Stimulated activated naive CD4-positive, alpha-beta T cell treated with Interleukin-2 at 50 U/mL for 16 hours (primary cell): ENCODE measurements at places on chromosomes 7 and 10.
A peak's percentile ranks its signal among the peaks of the same experiment; 100 is the strongest.

DNA sequence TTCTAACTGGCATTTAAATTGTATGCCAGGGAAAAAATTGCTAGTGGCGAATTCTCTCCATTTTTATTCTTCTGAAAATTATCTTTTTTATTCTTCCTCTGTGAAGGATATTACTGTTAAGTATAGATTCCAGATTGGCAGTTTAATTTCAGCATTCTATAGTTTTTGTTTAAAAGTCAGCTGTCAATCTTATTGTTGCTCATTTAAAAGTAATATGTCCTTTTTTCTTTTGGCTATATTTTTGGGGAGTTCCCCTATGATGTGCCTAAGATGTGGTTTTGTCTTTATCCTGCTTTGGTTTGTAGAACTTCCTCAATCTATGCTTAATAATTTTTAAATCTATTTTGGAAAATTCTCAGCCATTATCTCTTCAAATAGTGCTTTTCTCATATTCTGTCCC is 135.9 kb downstream of the ARHGAP12 start:
- no peak for DNase-seq

- no peak for DNase-seq
Measured at GRCh38 chr7:44461387-44461786, 29.1 kb downstream of the NUDCD3 start.

GRCh38 chr10:110556969-110557601 is 10.4 kb upstream of the SMC3 start:
- DNase-seq: peak; percentile 43

DNA sequence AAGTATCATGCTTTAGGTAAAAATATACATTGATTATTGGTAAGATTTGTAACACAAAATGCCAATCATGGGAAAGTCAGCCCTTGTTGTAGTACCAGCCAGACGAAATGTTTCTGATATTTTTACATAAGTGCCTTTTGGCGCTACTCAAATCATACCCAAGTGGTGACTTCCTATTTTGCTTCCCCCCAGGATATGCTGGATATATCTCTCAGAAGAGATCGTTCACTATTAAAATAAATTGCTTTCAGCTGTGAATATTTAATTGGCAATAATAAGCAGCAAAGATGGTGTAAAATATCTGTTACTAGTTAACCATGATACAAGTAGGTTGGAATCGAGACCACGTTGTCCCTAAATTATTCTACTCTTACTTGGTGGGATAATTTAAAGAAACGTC is 909.2 kb upstream of the LRRN3 start:
- DNase-seq: no peak

- DNase-seq: no peak
Measured at GRCh38 chr10:106566873-106567272, 597.6 kb downstream of the SORCS1 start.

DNA sequence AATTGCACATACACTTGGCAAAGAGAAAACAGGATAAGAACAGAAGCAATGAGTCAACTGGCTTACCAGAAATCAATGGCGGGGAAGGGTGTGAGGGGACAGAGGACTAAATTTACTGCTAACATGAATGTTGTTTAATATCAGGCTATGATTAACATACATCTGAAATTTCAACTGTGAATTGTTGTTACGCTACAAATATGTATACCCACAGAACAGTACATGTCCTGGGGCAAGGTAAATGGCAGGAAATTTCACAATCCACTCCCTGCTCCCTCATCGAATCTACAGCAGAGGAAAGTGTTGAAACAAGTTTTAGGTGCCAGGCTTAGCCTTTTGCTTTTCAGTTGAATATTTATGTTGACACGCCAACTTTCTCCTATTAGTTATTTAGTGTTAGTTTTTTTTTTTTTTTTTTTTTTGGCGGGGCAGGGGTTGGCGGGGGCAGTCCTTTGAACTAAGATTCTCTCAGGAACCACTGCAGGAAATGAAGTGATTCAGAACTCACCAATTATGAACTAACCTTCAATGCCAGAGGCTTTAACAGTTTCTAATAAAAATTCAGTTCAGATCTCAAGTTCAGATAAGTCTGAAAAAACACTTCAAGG is 99.0 kb downstream of the UBE2H start:
- no peak for DNase-seq

- no peak for DNase-seq
Measured at GRCh38 chr7:16669581-16669980, 23.6 kb downstream of the BZW2 start.

DNA sequence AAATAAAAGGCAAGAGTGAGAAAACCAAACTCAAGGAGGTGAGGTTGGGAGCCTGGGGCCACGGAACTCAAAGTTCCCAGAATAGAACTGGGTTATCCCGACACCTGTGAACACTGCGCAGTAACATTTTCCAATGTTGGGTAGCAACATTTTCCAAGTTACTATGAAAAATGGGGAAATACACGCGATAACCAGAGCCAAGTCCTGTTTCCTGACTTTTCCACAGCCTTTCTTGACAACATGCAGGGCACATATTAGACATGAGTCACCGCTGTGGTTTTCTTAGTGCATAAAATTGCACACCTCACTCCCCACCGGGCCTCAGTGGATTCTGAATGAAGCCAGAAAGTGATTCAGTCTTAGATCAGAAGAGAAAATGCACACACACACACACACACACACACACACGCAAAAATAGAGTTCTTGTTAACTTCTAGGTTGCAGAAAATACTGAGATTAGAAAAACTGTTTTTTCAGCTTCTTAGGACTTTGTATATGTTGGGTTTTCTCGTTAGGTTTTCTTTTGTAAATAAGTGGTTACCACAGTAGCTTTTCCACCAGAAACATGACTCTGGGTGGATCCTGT is 70.0 kb downstream of the CAMK1D start:
- DNase-seq: peak; percentile 77

DNA sequence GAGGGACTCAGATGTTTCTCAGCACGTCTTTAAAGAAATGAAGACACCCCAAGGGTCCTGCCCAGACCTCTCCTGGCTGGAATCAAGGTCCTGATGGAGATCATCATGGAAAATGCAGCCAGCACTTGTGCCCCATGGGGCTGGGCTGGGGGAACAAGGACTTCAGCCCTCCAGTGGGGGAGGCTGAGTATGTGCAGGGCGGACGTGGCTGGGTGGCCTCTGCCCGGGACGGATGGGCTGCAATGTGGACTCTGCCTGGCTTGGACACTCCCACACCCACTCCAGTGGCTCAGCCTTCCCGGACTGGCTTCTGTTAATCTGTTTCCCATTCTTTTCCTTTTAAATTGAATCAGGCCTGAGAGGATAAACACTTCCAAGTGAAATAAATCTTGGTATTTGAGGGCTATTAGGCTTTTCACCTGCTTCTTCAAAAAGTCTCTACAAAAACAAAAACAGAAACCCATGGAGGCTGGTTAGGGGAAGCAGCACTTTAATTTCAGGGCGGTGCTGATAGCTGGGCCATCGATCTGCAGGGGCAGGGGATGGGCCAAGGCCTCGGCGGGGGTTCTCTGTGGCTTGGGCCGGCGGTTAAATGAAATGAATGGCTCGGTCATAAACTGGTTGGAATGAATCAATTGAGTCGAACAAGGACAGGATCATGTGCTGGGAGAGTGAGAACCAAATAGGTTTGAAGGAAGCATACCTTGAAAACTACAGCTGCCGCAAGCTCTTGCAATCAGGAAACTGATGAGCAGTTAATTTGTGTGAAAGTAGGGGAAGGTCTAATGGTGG is 51.4 kb downstream of the ADARB2 start:
- no peak for DNase-seq

DNA sequence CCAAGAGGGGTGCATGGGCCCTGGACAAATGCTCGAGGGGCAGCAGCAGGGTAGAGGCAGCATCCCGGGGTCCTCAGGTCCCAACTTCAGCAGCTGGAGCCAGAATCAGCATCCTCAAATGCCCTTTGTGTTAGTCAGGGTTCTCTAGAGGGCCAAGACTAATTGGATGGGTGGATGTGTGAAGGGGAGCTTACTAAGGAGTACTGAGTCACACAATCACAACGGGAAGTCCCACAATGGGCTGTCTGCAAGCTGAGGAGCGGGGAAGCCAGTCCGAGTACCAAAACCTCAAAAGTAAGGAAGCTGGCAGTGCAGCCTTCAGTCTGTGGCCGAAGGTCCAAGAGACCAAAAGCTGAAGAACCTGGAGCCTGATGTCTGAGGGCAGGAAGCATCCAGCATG is 162.9 kb upstream of the TCERG1L start:
- DNase-seq: no peak

- no peak for DNase-seq
Measured at GRCh38 chr7:98137826-98138151, 31.1 kb downstream of the LMTK2 start.

DNA sequence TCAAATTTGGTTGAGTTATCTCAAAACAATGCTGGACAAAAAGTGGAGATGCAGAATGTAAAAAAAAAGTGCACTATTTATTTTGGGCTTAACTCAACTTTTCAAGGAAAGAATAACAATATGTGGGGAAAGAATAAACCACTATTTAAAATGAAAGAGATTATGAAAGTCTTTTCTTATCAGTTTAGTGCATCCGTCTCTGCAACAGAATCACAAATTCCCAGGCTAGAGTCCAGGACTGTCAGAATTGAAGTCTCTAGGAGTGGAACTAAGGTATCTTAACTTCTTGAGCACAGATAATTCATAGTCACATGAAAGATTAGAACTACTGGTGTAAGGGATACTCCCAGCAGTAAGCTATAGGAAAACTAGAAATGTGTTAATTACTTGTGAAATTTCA is 1200.3 kb upstream of the LRRN3 start:
- DNase-seq: no peak

DNA sequence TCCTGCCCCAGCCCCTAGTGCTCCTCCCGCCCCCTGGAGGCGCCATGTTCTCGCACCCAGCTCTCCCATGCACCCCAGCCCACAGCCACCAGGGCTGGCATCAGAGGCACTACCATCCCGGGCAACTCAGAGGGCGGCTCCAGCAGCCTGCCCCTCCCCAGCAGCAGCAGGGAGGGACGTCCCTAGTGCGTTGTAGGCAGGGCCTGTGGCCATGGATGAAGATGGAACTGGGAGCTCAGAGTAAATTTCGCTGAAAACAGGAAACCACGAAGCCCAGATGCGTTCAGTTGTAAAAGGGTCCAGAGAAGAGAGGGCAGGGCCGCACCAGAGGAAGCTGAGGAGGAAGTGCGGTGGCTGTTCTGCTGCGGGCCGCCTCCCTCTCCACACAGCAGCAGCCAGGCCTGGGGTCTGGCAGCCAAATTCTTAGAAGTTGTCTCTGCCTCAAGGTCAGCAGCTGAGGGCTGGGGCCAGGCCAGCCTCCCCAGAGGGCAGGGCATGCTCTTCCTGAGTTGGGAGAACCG is 24.6 kb downstream of the VSIR start:
- DNase-seq: peak; percentile 60

- DNase-seq: no peak
Measured at GRCh38 chr7:137879357-137880158, 32.8 kb upstream of the DGKI start.

GRCh38 chr7:136312592-136312991 is 335.4 kb upstream of the MTPN start:
- DNase-seq: no peak

DNA sequence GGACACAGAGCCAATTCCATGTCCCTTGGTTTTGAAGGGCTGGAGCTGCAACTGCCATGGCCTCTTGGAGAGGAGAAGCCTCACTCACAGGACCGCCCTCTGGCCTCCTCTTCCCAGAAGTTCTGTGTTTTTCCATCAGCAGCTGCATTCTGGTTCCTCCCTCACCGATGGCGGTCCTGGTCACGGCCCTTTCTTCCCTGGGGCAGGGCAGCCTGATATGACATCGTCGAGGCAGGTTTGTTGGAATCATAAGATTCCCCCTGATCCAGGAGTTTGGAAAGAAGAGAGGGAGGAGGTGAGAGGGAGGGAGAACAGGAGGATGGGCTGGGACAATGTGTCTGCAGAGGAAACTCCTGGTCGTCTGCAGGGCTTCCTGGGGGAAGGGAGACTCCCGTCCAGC is 82.7 kb upstream of the PDZD8 start:
- no peak for DNase-seq

GRCh38 chr10:132666705-132667341 is 119.1 kb downstream of the NKX6-2 start:
- DNase-seq: no peak

- DNase-seq: no peak
Measured at GRCh38 chr10:23094786-23095403, 484 bp upstream of the MSRB2 start.

DNA sequence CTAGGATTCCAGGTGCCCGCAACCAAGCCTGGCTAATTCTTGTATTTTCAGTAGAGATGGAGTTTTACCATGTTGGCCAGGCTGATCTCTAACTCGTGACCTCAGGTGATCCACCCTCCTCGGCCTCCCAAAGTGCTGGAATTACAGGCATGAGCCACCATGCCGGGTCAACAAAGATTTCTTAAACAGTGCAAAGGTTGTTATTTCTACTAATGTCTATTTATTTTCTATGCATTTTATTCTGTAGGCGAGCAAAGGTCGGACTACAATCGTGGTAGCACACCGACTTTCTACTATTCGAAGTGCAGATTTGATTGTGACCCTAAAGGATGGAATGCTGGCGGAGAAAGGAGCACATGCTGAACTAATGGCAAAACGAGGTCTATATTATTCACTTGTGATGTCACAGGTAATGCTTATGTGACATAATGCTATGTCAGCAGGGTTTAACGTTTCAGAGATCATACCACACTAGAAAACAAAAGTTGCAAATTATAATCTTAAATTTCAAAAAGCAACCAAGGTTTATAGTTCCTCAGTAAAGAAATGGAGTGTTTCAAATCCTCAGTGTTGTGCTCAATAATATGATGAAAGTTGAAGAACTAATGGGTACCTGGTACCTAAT is 65.9 kb downstream of the ABCB5 start:
- DNase-seq: no peak

- DNase-seq: no peak
Measured at GRCh38 chr7:120654241-120654640, 203.7 kb downstream of the TSPAN12 start.

DNA sequence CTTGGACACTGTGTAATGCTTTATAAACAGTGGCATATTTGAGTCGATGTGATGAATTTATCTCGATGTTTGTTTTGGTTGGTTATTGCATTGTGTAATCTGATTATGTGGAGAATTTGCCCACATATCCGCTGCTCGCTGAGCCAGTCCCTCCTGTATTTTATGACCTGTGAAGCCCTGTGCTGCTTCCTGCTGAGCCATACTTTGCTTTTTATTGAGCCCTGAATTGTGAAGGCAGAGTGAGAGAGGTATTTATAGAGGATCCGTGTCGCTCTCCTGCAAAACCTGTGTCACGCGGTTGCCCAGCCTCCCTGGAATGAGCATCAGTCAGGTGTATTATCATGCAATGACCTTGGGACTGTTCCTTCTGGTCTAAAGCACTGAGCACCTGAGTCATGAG is 253.7 kb downstream of the ARHGAP21 start:
- DNase-seq: no peak

DNA sequence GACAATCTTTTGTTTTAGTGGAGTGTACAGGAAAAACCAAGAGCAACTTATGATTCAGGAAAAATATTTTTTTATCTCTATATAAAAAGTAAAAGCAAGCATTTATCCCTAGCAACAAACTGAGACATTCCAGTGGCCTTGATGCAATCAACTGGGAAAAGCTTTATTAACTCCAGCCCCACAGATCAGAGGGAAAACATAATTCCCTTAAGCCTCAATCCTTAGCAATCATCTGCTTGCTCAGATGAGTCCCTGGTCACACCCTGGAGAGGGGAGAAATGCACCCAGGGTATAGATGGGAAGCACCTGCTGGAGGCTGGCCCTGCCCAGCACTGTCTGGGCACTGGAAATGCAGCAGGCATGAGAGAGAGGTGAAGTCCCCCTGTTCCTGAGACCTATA is 636.6 kb downstream of the TNS3 start:
- DNase-seq: no peak
